ENCODE measurements at places on chromosomes 2 and 18.

GRCh38 chr18:71529703-71530303, 1014.3 kb downstream of the CBLN2 start:
- no peak for DNase-seq

DNA sequence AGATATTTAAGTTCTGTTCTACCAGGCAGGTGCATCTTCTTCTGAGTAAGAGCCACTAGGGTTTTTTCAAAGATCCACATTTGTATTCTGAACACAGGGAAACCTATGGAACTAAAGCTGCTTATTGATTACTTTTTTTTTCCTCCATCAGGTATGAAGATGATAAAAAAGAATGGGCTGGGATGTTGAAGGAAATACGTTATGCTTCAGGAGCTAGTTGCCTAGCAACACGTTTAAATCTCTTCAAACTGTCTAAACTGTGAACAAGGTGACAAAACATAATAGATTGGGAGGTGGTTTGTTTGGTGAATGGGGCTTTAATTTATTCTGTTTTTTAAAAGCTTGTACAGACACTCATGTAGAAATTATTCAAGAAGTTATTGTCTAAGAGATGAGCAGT, 15.9 kb downstream of the KLHL41 start:
- no peak for DNase-seq

GRCh38 chr2:235539773-235540172, 45.9 kb downstream of the AGAP1 start:
- DNase-seq: no peak

DNA sequence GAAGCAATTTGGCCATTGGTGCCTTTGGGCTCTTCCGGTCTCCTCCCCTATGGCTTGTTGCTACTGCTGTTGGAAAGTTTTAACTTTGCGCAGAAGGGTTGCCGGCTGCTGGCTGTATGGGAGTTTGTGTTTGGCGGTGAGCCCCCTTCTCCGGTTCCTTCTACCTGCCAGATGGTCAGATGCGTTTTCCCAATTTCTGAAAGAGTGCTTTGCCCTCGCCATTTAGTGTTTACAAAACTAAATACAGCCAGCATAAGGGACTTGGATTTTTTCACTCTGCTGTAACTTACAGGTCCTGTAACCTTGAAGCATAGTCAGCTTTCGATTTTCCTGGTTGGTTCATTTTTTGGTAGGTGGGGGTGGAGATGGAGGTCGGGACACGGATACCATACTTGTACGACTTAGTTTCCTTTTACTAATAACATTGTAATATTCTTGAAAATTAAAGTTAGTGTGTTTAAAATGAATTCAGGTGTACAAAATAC, 604 bp downstream of the COQ10B start:
- no peak for DNase-seq

DNA sequence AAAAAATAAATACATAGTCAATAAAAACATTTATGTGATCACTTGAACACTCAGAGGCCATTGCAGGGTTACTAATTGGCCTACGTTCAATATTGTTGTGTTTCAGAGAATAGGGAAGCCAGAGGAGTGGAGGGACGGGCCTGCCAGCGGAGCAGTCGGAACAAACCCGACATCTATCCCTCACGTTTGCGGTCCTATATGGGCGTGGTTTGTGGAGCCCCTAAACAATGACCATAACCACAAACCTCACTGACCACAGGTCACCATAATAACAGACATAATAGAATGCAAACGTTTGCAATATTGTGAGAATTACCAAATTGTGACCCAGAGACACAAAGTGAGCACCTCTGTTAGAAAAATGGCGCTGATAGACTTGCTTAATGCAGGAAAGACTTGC, 19.5 kb upstream of the ZNF516 start:
- no peak for DNase-seq

GRCh38 chr2:112199188-112199587, 55.7 kb downstream of the ZC3H8 start:
- no peak for DNase-seq

DNA sequence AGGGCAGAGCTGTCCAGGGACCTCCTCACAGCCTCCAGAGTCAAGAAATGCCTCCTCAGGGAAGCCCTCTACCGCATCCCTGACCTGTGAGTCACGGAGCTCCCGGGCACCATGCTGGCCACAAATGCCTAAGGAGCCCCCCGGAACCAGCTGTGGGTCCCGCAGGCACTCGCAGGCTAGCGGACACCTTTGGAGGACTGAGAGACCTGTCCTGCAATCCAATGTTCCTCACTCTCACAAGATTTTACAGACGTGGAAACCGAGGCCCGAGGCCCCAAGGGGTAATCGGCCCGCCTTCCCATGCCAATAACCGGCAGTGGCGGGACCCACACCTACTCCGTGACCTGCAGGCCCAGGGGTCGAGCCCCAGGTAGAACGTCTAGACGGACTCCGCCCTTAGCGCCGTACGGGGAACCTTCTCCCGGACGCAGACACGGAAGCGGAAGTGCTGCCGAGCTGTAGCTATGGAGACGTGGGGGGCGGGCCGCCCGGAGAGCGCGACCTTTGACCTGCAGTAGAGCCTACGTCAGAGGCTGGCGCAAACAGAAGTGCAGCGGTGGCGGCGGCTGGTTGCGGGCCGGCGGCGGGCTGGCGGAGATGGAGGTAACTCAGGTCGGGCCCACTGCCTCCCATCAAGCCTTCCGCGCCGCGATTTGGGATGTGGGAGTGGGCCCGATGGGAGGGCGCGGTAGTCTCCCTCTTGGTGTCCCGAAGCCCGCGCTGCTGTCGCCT, at the start of gene GCC2:
GCC2 (plus strand) TSS at position 529 of the 732 bp plus-strand sequence; CDS start at position 598, 69 bp downstream.
- DNase-seq: peak; percentile 91

GRCh38 chr18:61894751-61895524, 2.1 kb upstream of the RNF152 start:
- DNase-seq: no peak

DNA sequence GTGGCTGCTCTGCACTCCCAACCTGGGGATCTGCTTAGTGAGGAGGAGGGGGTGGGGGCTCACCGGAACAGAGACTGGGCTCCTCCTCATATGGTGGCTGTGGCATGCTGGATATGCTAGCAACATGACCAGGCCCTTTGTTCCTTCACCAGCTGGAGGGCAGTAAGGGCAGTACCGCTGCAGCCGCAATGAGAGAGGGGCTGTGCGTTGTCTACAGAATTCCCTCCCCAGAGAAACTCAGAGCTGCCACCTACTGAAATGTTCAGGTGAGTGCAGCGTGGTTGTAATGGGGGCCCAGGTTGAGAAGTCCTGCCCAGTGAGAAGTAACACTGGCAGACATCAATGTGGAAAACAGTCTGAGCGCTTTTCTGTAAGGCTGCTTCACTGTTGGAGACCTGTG, 1211.9 kb upstream of the NXPH2 start:
- no peak for DNase-seq

- DNase-seq: peak; percentile 76
Observed at GRCh38 chr2:188050726-188051125, 240.9 kb upstream of the GULP1 start.

- DNase-seq: no peak
Observed at GRCh38 chr2:202187570-202187969, 50.8 kb downstream of the SUMO1 start.

- peak; percentile 85 for DNase-seq
Observed at GRCh38 chr2:164840930-164841718, 499 bp downstream of the COBLL1 start.

GRCh38 chr18:40692871-40693270, 1262.2 kb upstream of the PIK3C3 start:
- DNase-seq: no peak

DNA sequence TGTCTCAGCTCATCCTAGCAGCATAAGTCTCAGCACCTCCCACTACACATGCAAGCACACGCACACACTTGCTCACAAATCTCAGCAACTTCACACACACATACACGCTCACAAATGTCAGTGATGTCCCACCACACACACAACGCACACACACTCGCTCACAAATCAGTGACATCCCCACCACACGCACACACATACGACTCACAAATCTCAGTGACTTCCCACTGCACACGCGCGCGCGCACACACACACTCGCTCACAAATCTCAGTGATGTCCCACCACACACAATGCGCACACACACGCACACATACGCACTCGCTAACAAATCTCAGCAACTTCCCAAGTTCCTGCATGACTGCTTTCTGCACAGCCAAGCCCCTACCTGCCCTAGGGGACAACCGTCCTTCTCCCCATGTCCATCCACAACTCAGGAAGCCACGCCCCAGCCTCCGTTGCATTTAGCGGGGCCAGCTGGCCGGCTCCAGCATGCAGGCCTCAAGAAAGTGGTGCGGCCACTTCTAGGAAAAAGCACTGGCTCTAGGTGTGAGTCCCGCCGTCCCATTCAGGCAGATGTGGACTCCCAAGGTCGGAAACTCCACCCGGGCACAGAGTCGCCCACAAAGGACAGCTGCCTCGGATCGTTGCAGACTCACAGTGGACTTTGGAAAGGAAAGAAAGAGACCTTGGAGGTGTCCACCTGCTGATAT, 180.1 kb upstream of the SALL3 start:
- no peak for DNase-seq

- DNase-seq: no peak
Observed at GRCh38 chr2:171320208-171320621, 113.6 kb downstream of the METTL8 start.

GRCh38 chr2:128069769-128070168, 21.2 kb upstream of the UGGT1 start:
- DNase-seq: no peak

GRCh38 chr2:50766058-50766457, 265.9 kb downstream of the NRXN1 start:
- no peak for DNase-seq

GRCh38 chr2:111208639-111209038, 87.9 kb downstream of the BCL2L11 start:
- no peak for DNase-seq

GRCh38 chr2:53660886-53661285, 106.7 kb upstream of the CHAC2 start:
- DNase-seq: no peak

GRCh38 chr2:136110526-136110925, 7.4 kb downstream of the CXCR4 start:
- no peak for DNase-seq

DNA sequence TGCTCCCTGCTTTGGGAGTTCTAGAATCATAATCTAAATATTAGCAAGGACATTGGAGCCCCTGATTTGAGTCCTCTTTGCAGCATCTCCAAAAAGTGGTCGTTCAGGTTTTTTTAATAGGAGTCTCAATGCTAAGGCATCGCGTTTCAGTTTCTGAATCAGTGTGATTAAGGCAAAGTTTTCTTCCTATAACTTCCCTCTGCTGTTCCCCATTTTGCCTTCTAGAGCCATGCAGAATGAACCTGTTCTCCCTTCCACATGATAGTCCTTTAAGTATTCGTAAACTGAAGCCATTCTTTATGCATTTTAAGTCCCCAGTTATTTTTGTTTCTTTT, 159.5 kb downstream of the PTGR3 start:
- no peak for DNase-seq

DNA sequence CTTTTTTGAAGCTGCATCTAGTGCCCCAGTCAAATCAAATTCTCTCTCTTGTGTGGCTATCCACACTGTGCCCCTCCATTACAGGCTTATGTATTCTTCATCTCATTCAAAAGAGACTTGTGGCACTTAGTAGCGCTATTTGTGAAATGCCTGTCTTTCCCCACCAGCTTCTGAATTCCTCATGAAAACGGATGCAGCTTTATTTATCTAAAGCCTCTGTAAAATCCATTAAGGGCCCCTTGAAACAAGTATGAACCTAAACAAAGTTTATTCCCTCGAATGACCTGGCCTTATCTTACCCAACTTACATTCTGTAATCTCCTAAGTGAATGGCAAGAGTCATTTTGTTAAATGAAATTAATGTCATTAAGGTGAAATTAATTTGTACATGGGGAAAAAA, 417.4 kb upstream of the PIK3C3 start:
- no peak for DNase-seq

DNA sequence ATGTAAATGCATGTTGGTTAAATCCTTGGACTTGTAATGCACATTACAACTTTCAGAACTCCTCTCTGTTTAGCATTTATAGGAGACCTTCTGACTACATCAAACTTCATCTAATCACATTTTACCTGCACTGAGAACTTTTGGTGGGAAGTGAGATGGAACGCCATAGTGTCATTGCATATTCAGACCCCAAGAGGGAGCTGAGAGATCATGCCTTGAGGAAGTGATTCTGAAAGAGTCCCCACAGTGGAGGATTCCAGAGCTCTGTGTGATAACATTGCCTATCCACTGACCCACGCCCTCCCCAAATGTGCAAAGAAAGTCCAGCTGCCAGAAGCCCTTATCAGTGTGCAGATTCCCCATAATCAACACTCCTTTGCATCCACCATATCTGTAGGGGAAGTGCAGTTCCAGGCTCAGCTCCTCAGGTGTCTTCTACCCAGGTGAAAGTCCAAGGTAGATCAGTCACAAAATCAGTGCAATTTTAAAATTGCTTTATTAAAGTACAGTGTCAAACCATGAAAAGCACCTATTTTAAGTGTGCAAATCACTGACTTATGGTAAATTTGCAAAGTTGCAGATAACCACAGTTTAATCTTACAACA, 212.4 kb downstream of the RPIA start:
- DNase-seq: peak; percentile 17

- DNase-seq: no peak
Observed at GRCh38 chr2:30978854-30979253, 159.4 kb downstream of the GALNT14 start.

DNA sequence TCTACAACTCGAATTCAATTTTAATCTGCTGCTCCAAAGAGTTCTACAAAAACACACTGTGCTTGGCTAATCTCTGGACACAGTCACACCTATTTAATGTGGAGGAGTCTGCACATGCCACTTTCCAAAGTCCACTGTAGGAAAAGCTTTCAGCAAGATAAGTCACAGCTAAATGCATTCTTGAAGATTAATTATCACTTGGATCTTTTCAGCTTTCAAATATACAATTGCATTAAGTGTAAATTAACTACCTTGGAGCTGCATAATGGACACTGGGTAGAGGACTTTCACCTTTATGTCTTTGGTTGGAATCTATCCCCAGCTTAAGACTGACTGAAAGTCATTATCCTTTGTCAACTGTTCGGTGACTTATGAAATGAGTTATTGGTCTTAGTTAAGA, 565.1 kb downstream of the PIK3C3 start:
- DNase-seq: no peak

- no peak for DNase-seq
Observed at GRCh38 chr2:209636076-209636475, 135.6 kb upstream of the UNC80 start.

DNA sequence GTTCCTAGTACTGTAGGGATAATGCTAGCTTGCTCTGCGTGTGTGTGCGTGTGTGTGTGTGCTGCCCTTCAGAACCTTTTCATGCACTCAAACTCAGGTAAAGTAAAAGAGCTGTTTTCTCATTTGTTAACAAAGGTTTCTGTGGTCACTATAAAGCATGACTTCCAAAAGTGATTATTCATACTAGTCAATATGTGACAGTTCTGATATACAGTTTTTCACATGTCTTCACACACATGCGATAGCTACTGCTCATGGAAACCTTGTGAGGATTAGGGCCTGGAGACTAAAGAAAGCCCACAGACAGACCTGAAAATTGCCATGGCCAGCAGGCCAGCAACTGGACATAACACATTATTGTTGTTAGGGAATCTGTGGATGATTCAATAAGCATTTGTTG, 56.9 kb upstream of the NEMP2 start:
- no peak for DNase-seq

- no peak for DNase-seq
Observed at GRCh38 chr2:178448968-178449661, 1.9 kb downstream of the PRKRA start.
